ENCODE measurements at places on chromosomes 12 and 14.

GRCh38 chr12:133057446-133057845 is 20.1 kb downstream of the ZNF84 start:
- no peak for DNase-seq

DNA sequence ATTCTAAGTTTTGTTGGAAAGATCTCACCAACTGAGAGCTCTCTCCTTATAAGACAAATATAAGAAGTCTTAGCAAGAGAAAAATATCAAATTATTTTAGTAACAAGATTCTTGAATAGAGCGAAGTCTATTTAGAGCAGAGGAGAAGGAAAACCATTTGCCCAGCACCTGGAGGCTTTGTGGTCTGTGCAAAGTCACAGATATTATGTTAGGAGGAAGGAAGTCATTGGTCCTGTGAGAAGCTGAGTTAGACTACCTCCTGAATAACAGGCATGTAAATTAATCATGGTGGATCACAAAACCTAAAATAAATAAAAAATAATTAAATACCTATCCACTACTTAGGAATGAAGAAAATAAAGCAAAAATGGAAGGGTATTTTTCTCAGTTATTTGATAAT is 38.4 kb upstream of the ATXN7L3B start:
- DNase-seq: peak; percentile 40

- DNase-seq: no peak
Observed at GRCh38 chr12:126518596-126519200, 1453.5 kb downstream of the AACS start.

- DNase-seq: no peak
Observed at GRCh38 chr14:93970965-93971634, 5.3 kb downstream of the ASB2 start.

GRCh38 chr12:117046011-117046369 is 53.2 kb downstream of the TESC start:
- no peak for DNase-seq

GRCh38 chr12:94173660-94174265 is 25.4 kb downstream of the PLXNC1 start:
- DNase-seq: peak; percentile 40

DNA sequence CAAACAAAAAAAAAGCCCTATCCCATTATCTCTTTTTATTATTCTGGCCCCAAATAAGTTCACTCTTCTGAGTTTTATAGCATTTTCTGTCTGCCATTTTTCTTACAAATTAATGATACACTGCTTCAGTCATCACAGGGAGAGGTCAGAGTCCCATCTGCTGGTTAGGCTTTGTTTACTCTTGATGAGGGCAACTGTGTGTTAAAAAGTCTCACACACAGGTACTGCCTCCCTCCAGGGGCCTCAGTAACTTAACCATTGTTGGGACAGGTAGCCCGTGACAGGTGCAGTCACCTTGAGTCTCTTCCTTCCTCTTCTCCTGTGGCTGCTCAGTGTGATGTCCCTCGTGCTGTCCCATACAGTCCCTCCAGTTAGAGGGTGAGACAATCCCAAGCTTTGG is 45.5 kb upstream of the SEL1L start:
- no peak for DNase-seq

DNA sequence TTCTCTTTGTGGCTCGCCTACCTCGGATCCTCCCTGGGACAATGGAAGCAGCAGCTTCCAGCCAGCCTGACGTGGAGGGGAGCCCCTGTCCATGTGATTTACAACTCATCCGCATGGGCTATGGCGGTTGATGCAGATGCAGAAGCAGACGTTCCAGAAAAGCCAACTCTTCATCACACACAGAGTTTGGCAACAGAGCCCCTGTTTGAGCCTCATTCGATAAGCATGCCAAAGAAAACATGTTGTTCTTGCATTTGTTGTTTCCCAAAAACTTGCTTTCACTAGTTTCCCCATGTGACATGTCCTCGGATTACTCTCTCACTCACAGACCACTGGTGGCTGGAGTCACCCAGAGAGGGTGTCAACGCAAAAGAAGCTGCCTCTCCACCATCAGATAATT is 16.4 kb upstream of the TC2N start:
- no peak for DNase-seq

DNA sequence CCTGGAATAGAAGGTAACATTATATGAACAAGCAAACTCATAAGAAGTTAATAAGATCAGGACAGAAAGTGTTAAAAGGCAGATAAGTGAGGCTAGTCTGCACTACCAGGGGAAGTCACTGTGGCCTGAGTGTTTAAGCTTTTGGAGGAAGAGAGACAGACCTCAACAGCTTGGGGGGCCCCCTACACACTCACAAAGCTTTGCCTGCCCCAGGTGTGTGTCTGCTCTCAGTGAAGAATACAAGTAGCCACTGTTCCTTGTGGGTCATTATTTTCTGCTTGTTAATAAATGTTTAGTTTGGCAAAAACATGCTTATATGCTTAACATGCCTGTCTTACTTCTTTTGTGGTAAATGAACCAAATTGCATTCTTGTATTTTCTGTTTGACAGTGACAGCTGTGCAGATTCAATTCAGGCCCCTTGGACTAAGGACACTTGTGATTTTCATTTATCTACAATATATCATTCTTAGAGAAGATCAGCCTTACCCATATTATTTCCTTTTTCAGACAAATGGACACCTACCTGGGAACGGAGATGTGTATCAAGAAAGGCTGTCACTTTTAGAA is 50.7 kb upstream of the C12orf71 start:
- DNase-seq: no peak

DNA sequence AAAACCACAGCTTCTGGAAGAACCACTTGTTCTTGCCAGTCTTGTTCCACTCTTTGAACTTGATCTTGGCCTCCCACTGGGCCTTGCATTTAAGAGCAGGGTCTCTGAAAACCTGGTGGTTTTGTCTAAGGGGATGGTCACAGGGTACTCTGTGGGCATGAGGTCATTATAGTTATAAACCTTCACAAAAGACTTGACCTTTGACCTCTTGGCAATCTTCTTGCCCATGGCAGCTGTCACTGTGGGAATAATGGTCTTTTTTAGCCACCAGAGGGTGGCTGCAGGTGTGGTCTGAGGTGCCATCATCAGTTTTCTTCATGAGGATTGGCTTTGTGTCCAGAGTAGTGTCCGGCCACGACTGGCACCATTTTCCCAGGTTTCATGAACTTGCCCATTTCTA is 9.1 kb downstream of the ATP6V0A2 start:
- no peak for DNase-seq

DNA sequence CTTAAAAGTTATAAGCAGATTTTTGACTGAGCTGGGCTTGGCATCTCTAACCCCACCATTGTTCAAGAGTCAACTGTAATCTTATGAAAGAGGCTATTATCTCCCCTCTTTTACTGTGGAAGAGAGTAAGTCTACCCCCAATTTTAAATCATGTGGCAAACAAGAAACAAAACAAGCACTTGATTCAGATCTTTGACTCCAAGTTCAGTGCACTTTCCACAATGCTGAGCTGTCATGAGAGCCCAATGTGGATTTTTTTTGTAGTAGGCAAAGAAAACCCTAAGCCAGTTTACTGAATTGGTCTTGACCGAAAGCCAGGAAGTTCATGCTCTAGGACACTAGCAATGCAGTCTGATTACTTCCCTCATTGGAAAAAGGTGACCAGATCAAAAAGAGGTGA is 306.2 kb downstream of the GALC start:
- DNase-seq: no peak

DNA sequence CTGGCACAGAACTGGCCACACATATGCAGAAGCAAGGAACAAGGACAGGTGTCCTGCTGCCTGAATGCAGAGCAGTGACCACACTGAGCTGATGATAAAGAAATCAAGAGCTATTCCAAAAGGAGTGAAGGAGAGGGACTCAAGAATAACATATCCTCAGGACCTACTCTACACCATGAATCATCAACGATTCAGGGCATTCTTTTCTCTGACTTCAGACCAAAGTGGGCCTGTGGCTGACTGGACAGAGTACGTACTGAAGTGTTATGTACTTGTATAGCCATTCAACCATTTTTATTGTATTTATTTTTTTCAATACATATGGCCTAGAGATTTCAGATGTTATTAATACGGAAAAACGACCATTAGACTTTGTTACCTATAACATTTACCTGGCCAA is 177.5 kb upstream of the TMTC1 start:
- DNase-seq: no peak

DNA sequence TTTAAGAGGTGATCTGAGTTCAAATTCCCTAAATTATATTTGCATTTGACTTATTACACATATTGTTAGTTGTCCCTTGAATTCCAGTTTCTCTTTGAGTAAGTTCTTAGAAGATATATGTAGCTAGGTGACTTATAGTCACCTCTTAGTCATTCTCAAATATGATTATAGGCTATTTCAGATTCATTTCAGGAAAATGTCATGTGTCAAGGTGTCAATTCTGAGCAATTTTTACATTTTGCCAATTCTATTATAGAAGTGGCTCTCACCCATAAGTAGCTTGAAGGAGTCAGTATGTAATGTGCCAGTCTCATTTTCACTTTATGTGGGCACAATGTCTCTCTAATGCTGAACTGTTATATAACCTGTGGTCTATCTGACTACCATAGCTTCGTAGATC is 623.4 kb downstream of the DIO2 start:
- no peak for DNase-seq

- no peak for DNase-seq
Observed at GRCh38 chr12:99282086-99282485, 365.5 kb upstream of the GARIN6 start.
